ENCODE measurements at places on chromosomes 3 and 15. TPM values are rescaled to one million over a fixed set of nuclear protein-coding genes. Genes with fewer than 3 reads are reported as not detected.

DNA sequence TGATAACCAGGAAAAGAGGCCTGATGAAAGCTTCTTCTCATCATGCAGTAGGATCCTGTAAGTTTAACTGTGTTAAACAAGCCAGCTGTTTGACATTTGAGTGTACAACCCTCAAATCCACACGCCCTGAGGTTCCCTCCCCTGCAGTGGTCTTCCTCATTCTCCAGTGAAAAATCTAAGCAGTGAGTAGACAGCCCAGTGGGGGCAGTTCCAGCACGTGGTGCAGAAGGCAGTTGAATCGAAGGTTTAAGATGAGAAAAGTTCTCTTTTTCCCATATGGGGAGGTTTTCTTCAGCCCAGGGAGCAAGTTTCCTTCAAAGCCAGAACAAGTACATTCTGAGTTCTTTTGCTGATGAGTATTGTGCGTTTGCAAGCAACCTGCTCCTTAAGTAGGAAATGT lies 174.5 kb downstream of the NR2F2 start:
- DNase-seq: no peak

GRCh38 chr3:170813266-170813665 lies 56.7 kb downstream of the RPL22L1 start:
- no peak for DNase-seq

- no peak for DNase-seq
These were observed at the start of gene ASB14 for GRCh38 chr3:57292159-57292896. TSS of gene ASB14 (minus strand) at chr3:57292685. CDS start at chr3:57292033, 652 bp downstream.

The KLF15 gene
- 22.7 TPM for total RNA-seq

DNA sequence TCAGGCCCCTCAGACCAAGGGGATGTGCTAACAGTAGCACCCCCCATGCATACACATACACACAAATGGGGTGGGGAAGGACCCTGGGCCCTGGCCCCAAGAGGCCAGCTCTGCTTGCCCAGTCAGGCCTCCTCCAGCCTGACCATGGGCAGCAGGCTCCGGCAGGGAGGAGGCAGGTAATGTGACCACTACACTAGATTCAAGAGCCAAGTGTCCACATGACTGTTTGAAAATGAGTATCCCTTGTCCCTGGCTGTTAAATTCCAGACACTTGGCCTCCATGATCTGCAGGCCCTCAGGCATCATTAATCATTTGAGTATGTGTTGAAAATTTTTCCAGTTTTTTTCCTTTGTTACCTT lies 13.9 kb upstream of the GNAI2 start:
- no peak for DNase-seq

Data from sciatic nerve (tissue), 2 donors.